ENCODE measurements at places on chromosomes 3 and 15.

DNA sequence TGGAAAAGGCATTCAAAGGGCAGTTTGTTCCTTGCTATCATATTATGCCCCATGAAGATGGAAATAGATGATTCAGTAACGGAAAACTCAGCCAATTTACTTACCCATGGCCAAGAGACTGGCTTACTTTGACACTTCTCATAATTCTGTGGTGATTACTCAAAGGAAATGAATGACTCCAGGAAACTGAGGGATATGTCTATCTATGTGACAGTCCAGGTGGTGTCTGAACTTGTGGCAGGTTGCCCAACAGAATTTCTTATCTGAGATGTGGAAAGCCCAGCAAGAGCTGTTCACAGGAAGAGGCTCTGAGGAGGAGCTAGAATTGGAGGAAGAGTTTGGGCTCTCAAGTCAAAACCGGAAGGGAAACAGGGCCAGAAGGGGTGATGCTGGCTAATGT is 91.2 kb downstream of the KCNAB1 start:
- no peak for DNase-seq

DNA sequence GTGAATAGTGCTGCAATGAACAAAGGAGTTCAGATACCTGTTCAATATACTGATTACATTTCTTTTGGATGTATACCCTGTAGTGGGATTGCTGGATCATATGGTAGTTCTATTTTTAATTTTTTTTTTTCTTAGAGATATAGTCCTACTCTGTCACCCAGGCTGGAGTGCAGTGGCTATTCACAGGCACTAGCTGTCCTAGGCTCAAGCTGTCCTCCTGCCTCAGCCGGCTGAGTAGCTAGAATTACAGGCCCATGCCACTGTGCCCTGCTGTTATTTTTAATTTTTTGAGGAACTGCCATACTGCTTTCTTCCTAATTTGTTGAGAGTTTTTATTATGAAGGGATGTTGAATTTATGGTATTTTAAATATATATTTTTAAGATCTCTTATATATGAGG is 23.0 kb upstream of the CACNA2D3 start:
- DNase-seq: no peak

GRCh38 chr15:89822611-89822950 is 7.9 kb upstream of the ANPEP start:
- DNase-seq: no peak

- no peak for DNase-seq
Measured at GRCh38 chr15:34644851-34645250, 61.4 kb upstream of the GOLGA8B start.

- no peak for DNase-seq
Measured at GRCh38 chr3:16070707-16071106, 103.8 kb upstream of the GALNT15 start.

Measured in GOT3 (cell line).